ENCODE measurements at places on chromosomes 2 and 18.
A peak's percentile ranks its signal among the peaks of the same experiment; 100 is the strongest.

DNA sequence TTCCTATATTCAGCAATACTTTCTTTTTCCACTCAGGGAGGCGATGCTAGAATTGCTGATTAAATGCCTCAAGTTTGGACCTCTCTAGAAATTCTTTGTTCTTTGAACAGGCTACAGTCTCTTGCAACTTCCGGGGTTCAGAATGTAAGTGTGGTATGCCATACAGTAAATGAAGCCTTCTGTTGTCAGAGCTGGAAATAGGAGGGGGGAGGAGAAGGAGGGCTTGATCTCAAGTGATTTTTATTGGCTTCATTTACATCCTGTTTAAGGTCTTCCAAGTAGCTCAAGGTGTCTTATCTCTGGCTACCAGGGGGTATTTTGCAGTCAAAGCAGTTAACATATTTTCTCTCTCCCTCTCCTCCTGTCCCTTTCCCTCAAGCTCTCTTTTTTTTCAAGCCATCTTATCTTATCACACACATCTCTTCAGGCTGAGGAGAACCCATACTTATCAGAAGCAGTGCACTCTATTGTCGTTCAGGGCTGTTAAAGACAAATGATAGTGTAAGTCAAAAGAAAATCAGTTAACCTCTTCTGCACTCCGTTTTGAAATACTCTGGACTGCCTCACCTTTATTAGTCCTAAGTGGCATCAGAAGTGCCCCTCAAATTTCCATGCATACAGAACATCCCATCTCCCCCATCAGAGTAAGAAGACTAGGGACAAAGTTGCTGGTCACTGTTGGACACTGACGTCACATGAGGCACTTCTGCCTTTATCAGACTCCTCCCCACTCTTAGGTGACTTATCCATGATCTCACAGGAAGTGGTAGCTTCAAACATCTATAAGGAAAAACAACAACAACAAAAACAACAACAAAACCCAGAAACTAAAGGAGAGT, 112.2 kb downstream of the ZNF521 start:
- no peak for DNase-seq

DNA sequence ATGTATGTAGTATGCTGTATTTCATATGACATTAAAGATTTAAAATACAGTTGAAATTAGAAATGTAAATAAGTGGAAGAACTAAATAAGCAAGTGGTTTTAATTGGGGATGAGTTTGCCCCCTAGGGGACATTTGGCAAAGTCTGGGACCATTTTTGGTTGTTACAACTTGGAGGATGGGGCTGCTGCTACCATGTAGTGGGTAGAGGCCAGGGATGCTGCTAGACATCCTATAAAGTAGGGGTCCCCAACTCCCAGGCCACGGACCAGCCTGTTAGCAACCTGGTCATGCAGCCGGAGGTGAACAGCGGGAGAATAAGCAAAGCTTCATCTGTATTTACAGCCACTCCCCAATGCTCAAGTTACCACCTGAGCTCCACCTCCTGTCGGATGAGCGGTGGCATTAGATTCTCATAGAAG, 27.9 kb upstream of the ASNSD1 start:
- DNase-seq: no peak

- no peak for DNase-seq
Observed at GRCh38 chr2:65800998-65801397, 368.6 kb upstream of the SPRED2 start.

- DNase-seq: peak; percentile 57
Observed at GRCh38 chr2:207167099-207167923, 1.6 kb upstream of the KLF7 start.

DNA sequence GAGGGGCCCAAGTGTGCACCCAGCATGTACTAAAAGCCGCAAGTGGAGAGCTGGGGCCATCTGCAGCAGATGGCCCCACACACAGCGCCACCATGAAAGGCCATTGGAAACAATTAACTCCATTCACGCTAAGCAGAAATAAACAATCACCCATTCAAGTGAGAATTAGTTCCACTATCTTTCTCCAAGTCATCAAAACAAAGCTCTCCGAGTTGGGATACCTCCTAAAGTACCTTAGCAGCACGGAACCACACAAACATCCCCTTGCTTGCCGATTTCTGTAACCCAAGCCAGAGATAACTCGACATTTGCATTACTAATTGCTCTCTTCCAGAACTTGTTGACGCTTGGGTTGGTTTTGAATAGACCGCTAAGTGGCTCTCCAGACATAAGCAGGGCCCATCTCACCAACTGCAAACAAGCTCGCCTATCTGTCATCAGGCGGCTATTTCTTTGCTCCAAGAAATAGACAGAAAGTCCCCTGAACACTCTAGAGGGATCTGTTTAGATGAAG, 840.6 kb upstream of the SALL3 start:
- DNase-seq: no peak

- DNase-seq: no peak
Observed at GRCh38 chr2:125169764-125170146, 1144.7 kb downstream of the CNTNAP5 start.

DNA sequence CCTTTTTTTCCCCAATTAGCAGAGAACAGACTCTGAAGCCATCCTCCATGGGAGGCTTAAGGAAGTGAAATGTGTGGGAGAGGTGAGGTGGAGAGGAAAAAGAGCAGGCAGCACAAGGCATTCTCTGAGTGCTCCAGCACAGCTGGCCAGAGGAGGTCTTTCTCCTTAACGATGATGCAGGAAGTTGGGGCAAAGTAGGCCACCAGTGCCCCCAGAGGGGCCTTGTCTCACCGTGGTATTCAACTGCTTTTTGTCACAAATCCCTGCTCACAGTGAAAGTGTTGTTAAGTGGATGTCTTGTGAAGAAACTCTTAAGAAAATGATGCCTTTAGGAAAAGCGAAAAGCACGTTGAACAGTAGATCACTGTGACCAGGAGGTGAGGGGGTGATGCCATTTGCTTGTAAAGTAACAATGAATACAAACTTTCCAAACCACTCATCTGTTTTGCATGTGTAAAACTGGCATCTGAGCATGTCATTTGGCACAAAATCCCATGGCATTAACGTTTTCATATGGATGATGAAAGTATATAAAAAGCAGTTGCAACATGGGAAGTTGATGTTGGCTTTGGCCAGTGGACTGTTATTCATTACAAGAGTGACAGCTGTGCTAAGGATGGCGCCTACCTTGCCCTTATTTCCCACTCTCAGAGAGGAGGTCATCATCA, 49.2 kb upstream of the CDC42EP3 start:
- DNase-seq: no peak

GRCh38 chr2:218400167-218400929, 680 bp downstream of the CTDSP1 start:
- DNase-seq: peak; percentile 42

DNA sequence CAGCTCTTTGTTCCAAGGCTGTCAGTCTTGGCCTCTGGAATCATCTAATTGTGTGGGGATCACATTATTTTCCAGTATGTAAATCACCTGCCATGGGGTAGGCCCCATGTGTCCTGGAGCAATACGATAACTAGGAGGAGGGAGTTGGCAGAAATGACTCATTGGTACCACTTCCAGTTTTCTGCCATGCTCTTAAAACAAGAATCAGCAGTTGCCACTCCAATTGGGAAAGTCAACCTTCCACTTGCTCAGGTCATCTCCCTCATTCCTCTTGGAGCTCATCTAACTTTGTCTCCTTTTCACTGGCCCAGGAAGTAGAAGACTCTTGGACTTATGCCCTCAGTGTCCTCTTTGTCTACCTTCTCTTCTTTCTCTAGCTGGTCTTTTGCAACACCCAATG, 487.0 kb downstream of the SLC4A3 start:
- no peak for DNase-seq

DNA sequence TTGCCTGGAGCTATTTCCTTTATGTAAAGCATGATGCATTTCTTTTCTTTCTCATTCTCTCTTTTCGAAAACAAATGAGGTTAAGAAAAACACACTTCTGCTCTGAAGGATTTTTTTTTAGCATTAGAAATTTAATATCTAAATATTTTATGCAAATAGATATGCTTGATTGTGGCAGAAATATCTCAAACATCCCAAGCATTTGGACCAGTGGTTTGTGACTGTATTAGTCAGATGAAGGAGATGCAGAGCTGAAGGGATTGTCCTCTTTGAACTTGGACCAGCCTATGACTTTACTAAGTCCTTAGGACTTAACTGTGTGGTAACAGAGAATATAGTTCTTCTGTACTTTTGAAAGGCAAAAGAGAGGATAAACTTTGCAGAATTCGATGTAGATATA, 335.9 kb upstream of the NT5C1B start:
- no peak for DNase-seq

DNA sequence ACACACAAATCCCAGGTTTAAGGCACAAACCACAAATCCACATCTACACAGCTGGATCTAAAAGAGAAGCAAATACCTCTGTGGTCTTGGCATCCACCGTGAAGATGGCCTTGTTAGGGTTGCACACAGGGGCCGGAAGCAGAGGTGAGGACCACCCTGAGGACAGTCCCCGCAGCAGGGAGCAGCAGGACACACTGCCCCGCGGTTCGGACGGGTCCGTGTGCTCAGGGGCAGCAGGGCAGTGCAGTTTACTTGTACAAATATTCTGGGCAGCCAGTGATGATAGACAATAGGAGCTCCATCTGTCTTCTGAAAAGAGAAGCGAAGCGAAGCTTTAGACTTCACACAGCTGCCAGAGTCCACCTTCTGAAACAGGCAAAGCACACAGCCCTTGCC, 8.8 kb downstream of the PASK start:
- DNase-seq: no peak

DNA sequence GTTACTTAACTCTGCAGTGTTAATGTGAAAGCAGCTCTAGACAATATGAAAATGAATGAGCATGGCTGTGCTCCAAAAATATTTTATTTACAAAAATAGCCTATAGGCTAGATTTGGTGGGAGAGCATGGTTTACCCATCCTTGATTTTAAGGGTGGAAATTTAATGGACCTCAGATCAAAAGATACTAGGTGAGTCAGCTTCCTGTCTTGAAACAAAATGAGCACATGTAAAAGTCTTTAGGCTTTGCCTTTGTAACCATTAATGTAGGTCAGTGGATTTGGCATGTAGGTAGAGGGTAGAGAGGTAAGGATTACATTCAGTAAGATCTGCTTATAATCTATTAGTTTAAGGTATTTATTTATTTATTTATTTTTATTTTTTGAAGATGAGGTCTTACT, 72.7 kb downstream of the GREB1L start:
- no peak for DNase-seq

- DNase-seq: no peak
Observed at GRCh38 chr2:58911877-58912276, 670.8 kb upstream of the FANCL start.

DNA sequence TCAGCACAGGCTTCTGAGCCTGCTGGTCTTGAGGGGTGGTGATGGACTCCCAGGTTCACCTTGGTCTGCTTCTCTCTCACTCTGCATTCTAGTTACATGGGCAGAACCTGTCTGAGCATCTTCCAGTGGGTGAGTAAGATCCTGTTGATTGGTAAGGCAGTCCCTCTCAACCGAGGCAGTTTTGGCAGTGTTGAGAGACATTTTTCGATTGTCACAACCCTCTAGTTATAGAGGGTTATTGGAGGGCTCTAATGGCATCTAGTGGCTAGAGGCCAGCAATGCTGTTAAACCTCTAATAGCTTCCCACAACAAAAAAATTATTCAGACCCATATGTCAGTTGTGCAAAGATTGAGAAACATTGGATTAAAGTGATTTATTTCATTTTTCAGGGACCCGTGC, 9.3 kb upstream of the MGAT5 start:
- DNase-seq: no peak

DNA sequence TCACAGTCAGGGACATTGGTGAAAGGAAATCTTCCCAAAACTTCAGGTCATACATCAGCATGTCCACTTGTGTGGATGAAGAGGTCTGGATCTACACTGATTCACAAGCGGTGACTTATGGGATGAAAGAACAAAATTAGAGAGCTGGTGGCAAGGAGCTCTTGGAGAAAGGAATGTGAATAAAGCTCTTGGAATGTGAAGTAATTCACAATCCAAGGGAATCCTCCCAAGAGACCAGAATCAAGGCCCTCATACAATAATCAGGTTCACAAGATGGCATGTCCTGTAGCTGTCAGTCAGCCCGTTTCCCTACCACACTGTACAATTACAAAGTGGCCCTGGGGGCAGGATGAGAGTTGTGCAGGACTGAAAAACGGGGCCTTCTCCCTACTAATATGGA, 96.2 kb downstream of the MRPS9 start:
- DNase-seq: no peak

GRCh38 chr18:33577685-33578517, at the start of gene ASXL3:
TSS of gene ASXL3 (plus strand) at chr18:33578219. CDS start at chr18:33578632, 413 bp downstream.
- no peak for DNase-seq

GRCh38 chr18:45361125-45361851, 254.0 kb upstream of the SLC14A2 start:
- DNase-seq: peak; percentile 1

- no peak for DNase-seq
Observed at GRCh38 chr2:68710336-68710735, 24.3 kb upstream of the ARHGAP25 start.

- DNase-seq: no peak
Observed at GRCh38 chr2:238009563-238009962, 42.7 kb downstream of the UBE2F start.

DNA sequence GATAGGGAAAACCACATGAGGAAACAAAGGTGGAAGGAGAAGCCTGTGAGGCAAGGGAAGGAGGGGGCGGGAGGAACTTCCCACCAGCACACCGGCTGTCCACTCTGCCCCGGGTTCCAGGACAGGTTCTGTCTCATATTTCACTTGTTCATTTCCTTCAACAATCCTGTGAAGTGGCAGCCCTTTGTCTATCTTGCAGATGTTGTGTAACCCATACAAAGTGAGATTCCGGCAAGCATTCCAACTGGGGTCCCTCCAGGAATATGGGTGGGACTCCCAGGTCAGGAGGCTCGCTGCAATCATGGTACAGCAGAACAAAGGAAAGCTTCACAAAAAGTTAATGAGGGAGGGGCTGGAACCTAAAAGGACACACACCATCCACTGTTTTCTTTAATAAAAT, 271.3 kb upstream of the PXDN start:
- DNase-seq: no peak
